Right hindlimb (tissue), 1 donor: ENCODE measurements at places on chromosomes 12 and 14.
A peak's percentile ranks its signal among the peaks of the same experiment; 100 is the strongest.

DNA sequence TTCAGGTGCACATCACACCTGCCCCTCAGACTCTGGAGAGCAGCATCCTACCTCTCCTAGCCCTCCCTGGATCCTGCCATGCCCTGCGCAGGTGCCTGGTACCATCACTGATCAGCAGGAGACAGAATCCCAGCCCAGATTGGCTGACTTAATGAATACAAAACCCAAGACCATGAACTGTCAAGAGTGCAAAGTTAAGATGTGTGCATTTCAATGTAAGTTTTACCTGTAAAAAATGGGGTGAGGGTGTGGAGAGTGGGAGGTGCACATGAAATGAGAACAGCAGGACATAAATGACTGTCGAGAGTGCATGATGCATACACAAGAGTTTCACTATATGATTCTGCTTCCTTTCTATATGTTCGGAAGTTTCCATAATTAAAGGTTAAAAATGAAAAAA is 57.9 kb upstream of the GPR68 start:
- no peak for DNase-seq

- no peak for DNase-seq
These were observed 82.1 kb downstream of the NTF3 start for GRCh38 chr12:5514016-5514415.

DNA sequence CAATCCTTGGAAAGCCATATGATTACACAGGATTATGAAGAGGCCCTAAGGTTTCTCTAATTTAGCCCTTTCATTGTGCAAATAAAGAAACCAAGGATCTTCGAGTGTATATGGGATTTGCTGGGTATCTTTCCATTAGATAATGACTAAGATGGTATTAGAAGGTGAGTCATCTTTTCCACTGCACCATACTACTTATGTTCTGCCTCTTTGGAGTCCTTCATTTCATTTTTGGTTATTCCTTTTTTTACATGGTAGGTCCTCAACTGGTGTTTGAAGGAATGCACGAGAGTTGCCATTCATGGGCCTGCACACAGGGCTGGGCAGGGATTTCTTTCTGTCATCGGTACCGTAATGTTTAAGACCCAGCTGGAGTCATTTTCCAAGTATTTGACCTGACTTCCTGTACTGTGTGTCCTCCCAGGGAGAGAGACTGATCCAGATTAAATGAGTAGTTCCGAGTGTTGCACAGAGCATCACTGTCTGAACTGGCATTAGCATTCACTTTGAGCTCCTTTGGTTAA is 85.7 kb downstream of the BORCS5 start:
- no peak for DNase-seq

DNA sequence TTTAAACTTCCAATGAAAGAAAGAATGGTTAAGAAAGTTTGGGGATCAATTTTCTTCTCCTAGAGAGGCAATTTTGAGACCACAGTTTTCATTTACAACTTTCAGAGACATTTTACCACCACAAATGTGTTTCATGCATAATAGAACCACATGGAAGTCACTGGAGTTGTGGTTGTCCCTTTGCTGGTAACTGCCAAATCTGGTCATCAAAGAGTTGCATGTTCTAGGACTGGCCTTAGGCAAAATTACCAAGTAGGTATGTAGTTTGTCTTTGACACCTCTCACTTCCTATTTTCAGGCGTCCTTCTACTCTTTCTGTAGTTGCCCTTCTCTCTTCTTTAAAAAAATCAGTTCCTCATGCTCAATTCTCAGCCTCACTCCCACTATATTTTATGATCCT is 54.3 kb upstream of the TMX1 start:
- no peak for DNase-seq

- DNase-seq: no peak
These were observed 207.0 kb downstream of the NAV3 start for GRCh38 chr12:78037707-78038106.

DNA sequence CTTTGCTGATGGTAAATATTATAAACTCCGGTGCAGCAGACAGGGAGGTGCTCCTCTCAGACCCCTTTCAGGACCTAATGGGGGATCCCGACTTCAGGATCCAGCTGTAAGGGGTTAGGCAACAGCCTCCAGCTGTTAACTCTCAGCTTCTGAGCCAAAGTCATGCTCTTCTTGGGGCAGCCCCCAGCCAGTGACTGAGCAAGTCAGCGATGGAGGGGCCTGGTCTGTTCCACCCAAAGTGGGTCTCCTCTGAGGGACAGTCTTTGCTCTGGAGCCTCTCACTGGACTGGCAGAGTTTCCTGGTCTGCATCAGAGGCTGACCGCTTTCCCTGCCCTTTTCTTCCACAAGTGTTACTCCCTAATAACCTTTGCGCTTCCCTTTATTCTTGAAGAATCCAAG is 184.2 kb upstream of the DIO3 start:
- no peak for DNase-seq

DNA sequence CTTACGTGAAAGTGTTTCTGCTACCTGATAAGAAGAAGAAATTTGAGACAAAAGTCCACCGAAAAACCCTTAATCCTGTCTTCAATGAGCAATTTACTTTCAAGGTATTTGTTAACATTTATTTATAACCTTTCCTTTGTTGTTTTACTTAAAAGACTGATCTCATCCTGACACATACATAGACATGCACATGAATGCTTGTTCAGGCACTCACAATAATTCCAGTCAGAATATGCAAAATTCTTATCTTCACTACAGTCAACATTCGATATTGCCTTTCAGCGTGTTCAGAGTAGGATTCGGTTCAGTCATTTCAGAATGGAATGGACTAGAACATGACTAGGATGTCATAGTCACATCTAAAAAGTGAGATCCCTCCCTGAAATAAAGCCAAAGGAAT is 394.6 kb downstream of the PAWR start:
- no peak for DNase-seq

- DNase-seq: no peak
These were observed 1.5 kb upstream of the SLC25A47 start for GRCh38 chr14:100321473-100322137.

DNA sequence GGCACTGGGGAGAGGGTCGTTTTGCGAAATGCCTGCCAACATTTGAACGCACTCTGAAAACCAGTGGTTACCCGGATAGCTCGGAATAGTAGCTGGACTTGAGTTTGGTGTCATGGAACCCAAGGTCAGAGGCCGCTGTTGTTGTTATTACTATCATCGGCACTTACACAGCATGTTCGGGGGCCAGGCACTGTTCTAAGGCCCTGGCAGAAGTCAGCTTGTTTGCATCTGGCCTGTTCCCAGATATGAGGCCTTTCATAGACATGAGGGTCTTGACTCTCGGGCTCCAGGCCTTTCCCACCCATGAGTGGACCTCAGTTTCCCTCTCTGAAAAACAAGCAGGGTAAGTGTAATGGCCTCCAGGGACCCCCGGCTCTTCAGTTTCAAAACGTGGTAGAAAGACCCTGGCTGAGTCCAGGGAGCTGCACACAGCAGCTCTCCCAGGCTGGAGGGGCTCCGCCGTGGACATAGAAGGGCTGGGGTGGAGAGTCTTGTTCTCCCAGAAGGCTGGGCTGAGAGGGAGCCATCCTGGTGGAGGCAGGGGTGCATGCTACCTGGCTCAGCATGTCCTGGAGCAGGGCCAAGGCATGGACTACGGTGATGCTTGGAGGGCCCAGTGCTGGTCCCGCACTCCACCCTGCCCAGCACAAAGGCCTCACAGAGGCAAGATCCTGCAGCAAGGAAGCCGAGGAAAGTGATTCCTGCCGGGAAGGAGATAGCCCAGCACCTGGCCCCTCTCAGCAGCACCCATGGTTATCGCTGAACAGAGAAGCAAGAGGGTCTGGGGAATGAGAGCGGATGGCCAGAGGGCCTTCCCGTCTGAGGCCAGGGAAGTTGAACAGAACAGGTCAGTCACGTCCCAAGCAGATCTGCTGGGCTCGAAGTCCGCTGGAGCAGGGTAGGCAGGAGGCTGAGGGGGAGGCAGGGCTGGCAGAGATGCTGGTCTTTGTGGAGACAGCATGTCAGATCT is 63.5 kb upstream of the C14orf180 start:
- no peak for DNase-seq

GRCh38 chr14:58272588-58273372 is 25.6 kb upstream of the ARID4A start:
- no peak for DNase-seq

DNA sequence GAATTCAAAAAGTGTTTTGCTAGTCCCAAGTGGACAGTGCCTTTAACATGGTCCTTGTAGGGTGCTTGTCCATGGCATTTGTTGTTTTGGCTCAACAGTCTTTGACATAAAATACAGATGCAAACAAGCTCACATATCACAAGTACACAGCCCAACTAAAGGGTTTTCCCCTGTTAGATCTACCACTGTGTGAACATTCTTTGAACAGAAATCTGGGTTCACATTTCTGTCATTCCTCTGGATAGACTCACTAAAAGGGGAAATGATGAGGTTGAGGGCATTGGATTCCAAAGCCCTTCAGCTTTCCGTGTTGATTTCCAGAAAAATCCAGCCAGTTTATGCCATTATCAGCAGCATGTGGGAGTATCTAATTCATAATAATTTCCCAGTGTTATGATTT is 54.1 kb downstream of the EP400 start:
- DNase-seq: no peak

DNA sequence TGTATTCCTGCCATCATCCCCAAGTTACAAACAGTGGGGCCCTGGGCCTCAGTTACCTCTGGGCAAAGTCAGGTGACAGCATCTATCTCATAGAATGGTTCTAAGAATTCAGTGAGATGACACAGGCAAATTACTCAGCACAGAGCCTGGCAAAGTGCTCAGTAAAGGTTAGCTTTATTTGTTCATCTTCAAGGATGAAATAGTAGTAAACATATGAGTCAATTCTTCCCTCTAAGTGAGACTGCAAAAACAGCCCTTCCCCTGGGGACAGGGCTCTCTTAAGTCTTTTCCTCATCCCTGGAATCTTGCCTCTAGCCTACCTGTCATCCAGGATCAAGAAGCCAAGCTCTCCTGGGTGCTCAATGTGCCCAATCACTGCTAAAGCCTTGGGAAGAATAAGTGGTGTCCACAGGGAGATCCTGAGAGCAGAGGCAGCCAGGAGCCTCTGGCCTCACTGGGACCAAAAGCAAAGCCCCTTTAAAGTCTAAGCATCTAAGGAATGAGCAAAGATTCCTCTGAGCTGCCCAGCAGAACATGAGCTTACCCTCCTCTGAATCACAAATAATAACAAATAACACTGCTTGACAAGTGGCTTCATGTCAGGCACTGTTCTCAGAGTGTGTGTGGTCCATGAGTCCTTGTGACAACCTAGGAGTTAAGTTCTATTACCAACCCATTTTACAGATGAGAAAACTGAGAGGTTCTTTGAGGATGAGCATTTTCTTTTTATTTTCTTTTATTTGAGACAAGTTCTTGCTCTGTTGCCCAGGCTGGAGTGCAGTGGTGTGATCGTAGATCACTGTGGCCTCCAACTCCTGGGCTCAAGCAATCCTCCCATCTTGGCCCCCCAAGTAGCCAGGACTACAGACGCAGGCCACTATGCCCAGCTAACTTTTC is 12.1 kb downstream of the NUAK1 start:
- DNase-seq: no peak

DNA sequence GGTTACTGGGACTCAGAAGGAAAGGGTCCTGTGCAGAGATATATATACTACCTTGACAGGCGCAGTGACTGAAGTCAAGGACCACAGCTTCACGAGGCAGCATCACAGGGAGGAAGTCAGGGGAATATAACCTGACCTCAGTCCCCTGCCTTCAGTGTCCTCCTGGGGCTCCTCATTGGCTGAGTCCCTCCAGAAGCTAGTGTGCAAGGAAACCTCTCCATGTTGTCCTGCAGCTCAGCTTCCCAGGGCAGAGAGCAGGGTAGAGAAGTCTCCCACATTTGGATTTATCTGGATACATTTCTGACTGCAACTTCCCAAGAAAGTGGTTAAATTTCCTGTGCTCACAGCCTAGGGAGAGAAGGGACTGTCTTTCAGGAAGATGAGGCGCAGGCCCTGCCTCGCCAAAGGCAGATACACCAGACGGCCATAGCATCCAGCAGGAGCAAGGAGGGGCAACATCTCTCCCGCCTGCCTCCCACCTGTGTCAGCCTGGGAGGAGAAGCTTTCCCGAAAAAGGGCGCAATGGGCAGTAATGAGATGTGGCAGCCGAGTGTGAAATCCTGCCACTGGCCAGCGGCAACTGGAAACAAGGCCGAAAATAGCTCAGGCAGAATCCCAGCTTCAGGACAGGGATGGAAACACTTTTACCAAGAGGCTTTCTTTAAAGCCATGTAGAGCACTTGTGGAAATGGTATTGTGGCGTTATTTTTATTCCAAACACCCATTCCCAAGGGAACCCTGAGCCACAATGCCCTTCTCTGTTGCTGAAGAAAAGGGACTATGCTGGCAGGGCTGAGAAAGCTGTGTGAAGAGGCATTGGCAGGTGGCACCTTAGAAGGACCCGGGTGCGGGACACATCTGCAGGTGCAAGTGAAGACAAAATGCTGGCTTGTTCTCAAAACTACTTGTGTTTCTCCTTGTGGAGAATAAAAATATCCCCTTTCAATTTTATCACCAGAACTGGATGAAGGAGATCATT is 54.9 kb upstream of the HIF1A start:
- DNase-seq: peak; percentile 34

DNA sequence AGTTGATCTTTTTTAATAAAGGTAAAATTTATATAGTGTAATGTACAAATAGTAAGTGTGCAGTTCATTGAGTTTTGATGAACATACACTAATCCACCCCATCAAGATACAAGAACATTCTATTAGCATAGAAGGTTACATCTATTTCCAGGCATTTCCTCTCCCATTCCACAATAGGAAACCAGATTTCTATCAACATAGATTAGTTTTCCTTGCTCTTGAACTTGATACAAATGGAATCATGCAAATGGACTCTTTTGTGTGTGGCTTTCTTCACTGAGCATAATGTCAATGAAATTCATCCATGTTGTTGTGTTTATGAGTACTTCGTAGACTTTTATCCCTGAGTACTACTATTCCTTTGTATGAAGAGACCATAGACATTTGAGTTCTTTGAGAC is 10.8 kb downstream of the STYX start:
- DNase-seq: no peak

DNA sequence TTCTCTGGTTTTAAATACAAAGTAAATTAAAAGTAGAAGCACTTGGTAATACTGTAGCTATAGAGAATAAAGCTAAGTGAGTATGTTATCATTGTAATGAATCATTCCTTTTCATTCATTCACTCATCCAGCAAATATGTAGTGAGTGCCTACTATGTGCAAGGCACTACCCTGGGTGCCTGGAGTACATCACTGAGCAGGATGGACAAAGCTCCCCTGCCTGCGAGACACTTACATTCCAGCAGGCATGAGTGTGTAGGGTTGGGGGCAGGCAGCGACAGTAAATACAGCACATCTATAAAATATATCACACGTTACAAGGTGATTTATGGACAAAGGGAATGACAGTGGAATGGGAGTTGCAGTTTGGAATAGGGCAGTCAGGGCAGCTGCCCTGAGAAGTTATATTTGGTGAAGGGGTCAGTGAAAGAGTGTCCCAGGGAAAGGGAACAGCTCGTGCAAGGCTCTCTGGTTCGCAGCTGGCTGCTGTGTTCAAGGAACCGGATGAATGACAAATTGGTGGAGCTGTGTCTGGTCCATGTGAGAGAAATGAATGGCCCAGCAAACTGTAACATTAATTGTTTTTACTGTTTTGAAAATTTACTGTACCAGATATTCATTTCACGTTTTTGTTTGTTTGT is 159.6 kb downstream of the CRADD start:
- DNase-seq: no peak
